Left ventricle myocardium superior (tissue), 1 donor: ENCODE measurements at places on chromosomes 6 and 20. TPM values are rescaled to one million over a fixed set of nuclear protein-coding genes. Genes with fewer than 3 reads are reported as not detected.

The NKX2-4 gene
- total RNA-seq: not detected

The HCK gene
- 4.4 TPM for total RNA-seq

GRCh38 chr6:5379647-5380242, 118.4 kb downstream of the FARS2 start:
- DNase-seq: no peak

DNA sequence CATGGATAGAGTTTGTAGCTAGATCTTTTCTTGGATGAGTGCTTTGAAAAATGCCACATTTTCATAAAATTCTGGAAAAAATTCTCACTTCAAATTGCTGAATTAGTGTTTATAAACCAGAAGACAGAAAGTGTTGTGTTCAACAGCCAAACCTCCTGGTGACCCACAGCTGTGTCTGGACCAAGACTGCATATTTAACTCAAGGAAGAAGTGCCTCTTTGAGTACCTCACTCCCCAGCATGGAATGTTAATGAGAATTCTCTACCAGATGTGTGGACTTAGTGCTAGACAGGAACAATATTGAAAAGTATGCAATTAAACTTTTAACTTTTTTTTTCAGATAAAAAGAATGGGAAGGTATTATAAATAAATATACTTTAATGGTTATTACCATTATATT, 609.3 kb downstream of the COL12A1 start:
- no peak for DNase-seq
